ENCODE measurements at places on chromosomes 11 and 22. TPM values are rescaled to one million over a fixed set of nuclear protein-coding genes. Genes with fewer than 3 reads are reported as not detected.

Gene OR4S2
- total RNA-seq = not detected

Gene BTG4
- total RNA-seq = not detected

Gene FJX1
- 46.4 TPM for total RNA-seq

Gene CAPN1
- 64.6 TPM for total RNA-seq

Gene TBX10
- total RNA-seq = not detected

Gene SHANK3
- 13.6 TPM for total RNA-seq

Gene PAMR1
- 7.2 TPM for total RNA-seq

Gene C11orf16
- total RNA-seq = 0.46 TPM

Gene ACAT1
- 87.0 TPM for total RNA-seq

Gene OR51E2
- total RNA-seq = under 0.01 TPM

Gene OR5P2
- total RNA-seq = 0.23 TPM

Gene SLC7A4
- 6.7 TPM for total RNA-seq

Gene CASP1
- 3.7 TPM for total RNA-seq

Gene CALCB
- 0.46 TPM for total RNA-seq

Gene NUDT8
- 1.4 TPM for total RNA-seq

Gene EMID1
- total RNA-seq = 21.5 TPM

Gene DEFB131B
- not detected for total RNA-seq

Gene PDE2A
- total RNA-seq = 60.9 TPM

Gene PEX26
- 20.8 TPM for total RNA-seq

Gene NUP50
- total RNA-seq = 44.1 TPM

Gene UBE2L3
- total RNA-seq = 44.1 TPM

Gene DNAJB7
- not detected for total RNA-seq

Gene CSNK2A3
- total RNA-seq = 6.9 TPM

Gene ANO9
- not detected for total RNA-seq

Gene KCNK4
- total RNA-seq = 7.2 TPM

Gene OR51S1
- total RNA-seq = not detected

Gene P2RY6
- total RNA-seq = 0.92 TPM

Gene OR51A2
- not detected for total RNA-seq

Gene OR5A1
- total RNA-seq = not detected

Gene DGCR6
- 18.0 TPM for total RNA-seq

Gene ANGPTL5
- 0.23 TPM for total RNA-seq

Gene CRY2
- total RNA-seq = 46.8 TPM

Gene TPBGL
- 0.46 TPM for total RNA-seq

Gene MIOX
- not detected for total RNA-seq

Gene ANKK1
- total RNA-seq = 0.23 TPM

Gene DYNC2H1
- total RNA-seq = 103 TPM

Gene SBF1
- 89.3 TPM for total RNA-seq

Gene MRGPRF
- 0.92 TPM for total RNA-seq

Gene OR8D1
- total RNA-seq = not detected

Gene GRM5
- total RNA-seq = 178 TPM

Gene HEPHL1
- not detected for total RNA-seq

Gene RIMBP3C
- 0.69 TPM for total RNA-seq

Gene MS4A1
- 0.23 TPM for total RNA-seq

Gene SLC6A5
- 0.23 TPM for total RNA-seq

Gene MS4A3
- total RNA-seq = 1.6 TPM

Gene SCN4B
- total RNA-seq = 14.5 TPM

Gene ARCN1
- total RNA-seq = 91.6 TPM

Gene OSBP2
- total RNA-seq = 19.4 TPM

Gene CALCA
- not detected for total RNA-seq

Gene SPON1
- 89.0 TPM for total RNA-seq

Gene CHRM1
- total RNA-seq = 6.5 TPM

Gene PANX3
- not detected for total RNA-seq

Gene DGAT2
- total RNA-seq = 7.2 TPM

Gene SGSM1
- 17.3 TPM for total RNA-seq

Gene LMO2
- total RNA-seq = 24.7 TPM
